ENCODE measurements at places on chromosomes 5 and 9. TPM values are rescaled to one million over a fixed set of nuclear protein-coding genes. Genes with fewer than 3 reads are reported as not detected.
A peak's percentile ranks its signal among the peaks of the same experiment; 100 is the strongest.

GRCh38 chr9:80507611-80508010, 935.8 kb downstream of the TLE4 start:
- no peak for DNase-seq

GRCh38 chr5:125311743-125312142, 565.3 kb upstream of the ZNF608 start:
- DNase-seq = no peak

DNA sequence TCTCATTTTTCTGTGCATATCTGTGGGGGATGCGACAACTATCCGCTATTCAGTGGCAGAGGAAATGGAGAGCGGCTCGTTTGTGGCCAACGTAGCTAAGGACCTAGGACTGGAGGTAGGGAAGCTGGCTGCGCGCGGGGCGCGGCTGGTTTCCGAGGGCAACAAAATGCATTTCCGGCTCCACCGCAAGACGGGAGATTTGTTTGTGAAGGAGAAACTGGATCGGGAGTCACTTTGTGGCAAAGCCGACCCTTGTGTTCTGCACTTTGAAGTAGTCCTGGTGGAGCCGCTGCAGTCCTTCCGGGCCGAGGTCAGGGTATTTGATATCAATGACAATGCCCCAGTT, 320 bp downstream of the PCDHB1 start:
- DNase-seq = no peak

GRCh38 chr5:132446621-132447020, 44.0 kb downstream of the IRF1 start:
- peak; percentile 54 for DNase-seq

- no peak for DNase-seq
Observed at GRCh38 chr9:16398691-16399090, 471.8 kb downstream of the BNC2 start.

DNA sequence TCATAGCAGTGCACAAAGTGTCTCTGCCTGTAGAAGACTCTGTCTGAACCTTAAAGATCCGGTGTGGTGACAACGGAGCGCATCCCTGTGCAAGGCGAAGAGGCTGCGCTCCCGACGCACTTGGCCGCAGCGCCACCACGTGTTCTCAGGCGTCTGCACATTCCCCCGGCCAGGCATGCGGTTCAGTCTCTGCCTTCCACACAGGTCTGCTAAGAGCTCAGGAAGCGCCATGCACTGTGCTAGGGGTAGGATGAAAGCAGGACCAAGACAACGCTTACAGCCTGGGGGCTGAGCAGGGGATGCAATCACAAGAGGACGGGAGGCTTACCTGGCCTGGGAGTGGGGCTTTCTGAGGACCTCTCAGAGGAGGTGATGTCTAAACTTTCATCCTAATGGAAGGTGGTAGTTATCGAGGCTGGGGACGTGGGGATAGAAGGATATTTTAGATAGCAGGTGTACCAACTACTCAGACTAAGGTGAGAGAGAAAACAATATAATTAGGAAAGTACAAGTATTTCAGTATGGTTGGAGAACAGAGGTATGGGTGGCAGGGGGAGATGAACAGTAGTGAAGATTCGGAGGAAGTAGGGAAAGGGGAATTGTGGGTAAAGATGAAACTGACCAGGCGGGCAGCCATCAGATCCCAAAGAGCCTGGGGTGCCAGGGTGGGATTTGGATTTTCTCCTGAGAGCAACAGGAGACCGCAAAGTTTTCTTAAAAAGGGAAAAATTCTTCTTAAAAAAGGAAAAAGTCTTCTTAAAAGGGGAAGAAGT, 13.3 kb downstream of the CAPSL start:
- DNase-seq = peak; percentile 66

DNA sequence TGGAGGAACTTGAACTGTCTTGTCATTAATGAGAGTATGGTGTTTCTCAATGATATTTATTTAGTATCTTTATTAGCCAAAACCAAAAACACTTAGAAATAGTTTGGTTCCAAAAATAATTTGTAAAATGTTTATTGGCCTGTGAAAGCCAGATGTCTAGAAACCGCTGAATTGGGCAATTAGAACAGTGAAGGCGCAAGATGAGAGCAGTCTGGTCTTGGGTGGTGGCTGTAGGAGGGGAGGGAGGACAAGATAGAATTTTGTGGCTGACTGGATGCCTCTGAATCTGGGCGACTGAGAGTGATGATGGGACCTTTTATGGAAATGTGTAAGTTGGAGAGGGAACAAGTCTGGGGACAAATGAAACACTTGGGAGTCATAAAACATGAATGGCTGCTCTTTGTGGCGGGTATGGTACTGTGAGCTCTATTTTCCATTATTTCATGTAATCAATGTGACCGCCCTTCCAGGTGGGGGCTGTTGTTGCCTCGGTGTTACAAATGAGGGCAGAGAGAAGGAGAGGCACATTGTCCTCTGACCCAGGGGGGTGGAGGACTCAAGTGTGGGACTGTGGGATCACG, 35.5 kb downstream of the PDZD2 start:
- no peak for DNase-seq

DNA sequence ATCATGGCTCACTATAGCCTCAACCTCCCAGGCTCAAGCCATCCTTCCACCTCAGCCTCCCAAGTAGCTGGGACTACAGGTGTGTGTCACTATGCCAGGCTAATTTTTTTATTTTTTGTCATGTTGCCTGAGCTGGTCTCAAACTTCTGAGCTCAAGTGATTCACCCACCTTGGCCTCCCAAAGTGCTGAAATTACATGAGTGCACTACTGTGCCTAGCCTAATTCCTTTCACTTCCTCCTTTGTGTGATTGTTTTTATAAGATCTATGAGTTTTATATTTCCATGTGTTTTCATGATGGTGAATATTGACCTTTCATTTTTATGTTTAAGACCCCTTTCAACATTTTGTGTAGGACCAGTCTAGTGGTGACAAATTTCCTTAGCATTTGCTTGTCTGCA, 55.2 kb upstream of the IL12B start:
- DNase-seq = no peak

- DNase-seq = no peak
Observed at GRCh38 chr5:155082401-155082800, 68.8 kb downstream of the KIF4B start.

DNA sequence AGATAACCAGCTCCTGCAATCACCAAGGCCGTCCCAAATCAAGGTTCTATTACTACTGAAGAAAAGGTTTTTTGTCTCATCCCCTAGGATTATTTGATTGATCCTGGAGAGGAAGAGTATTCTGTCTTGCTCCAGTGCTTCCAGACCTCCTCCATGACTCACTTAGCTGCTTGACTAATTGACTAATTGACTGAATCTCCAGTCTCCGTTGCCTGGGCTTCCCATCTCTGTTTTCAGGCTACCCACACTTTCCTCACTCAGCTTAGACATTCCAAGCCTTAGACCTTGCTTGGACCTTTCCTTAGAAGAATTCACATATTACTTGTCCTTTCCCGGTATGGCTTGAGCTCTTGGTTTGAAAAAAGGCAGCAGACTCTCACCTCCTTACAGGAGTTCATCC, 60.6 kb downstream of the FRMD3 start:
- no peak for DNase-seq

DNA sequence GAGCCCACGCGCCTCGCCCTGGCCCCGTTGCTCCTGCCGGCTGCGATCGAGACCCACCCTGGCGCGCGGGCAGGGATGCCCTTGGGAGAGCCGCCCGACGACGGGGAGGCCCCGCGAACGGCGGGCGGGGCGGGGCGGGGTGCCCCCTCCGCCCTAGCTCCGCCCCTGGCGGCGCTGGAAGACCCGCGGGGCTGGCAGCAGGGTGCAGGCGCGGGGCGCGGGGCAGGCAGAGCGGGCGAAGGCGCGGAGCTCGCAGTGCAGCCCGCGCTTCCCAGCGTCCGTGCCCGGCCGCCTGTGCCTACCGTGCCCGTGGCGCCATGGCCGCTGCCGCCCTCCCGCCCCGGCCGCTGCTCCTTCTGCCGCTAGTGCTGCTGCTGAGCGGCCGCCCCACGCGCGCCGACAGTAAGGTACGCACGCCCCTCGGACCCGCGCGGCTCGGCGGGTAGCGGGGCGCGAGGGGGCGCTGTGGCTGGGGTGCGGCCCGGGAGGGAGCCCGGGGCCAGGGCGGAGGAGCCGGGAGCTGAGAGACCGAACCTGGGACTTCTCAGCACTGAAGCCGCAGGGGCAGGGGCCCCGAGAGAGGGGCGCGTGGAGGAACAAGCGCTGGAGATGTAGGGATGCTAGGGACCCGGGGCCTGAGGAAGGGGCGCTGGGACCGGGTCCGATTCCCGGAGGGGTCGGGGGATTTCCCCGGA, at the start of gene OLFML2A:
Gene OLFML2A (plus strand): TSS at position 180 of the 695 bp plus-strand sequence. CDS start 138 bp downstream, at position 318.
- DNase-seq = no peak

GRCh38 chr5:110873773-110874437, 135.1 kb downstream of the SLC25A46 start:
- no peak for DNase-seq

GRCh38 chr5:132655821-132656773, 1.9 kb upstream of the IL13 start:
- no peak for DNase-seq

DNA sequence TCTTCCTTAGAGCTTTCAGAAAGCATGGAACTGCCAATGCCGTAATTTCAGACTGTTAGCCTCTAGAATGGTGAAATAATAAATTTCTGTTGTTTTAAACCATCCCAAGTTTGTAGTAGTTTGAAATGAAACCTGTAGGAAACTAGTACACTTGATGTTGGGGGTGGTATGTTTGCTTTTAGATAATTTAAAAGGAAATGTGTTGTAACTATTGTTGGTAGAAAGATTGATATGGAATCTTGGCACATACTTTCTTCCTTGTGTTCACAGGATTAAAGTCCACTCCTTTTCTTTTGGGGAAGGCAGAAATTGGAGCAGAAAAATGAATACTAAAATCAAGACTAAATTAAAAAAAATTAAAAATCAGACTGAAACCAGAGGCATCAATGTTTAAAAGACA, 66.0 kb upstream of the ARRDC3 start:
- DNase-seq = no peak

Gene ALAD
- total RNA-seq = 64.1 TPM

Gene NNT
- total RNA-seq = 146 TPM

Gene OBP2B
- total RNA-seq = not detected

Gene OMD
- 3.0 TPM for total RNA-seq

Gene PCA3
- total RNA-seq = not detected

Gene VLDLR
- total RNA-seq = 9.6 TPM

Gene HTR1A
- total RNA-seq = not detected

Gene ANXA2R
- 1.3 TPM for total RNA-seq

Gene DELE1
- total RNA-seq = 77.8 TPM

Gene SLC36A2
- total RNA-seq = not detected

Gene ZFP2
- 1.1 TPM for total RNA-seq

Gene IL13
- not detected for total RNA-seq

Data from left colon (tissue), 2 donors.